ENCODE measurements at places on chromosomes 12 and 14.

DNA sequence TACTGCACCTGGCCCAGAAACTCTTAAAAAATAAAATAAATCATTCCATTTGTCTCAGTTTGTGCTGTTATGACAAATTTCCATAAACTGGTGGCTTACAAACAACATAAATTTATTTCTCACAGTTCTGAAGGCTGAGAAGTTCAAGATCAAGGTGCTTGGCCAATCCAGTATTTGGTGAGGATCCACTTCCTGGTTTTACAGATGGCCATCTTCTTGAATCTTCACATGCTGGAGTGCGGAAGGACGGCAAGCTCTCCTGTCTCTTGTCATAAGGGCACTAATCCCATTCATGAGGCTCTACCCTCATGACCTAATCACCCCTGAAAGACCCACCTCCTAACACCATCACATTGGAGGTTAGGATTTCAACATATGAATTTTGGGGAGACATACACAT is 29.9 kb upstream of the MYBPC1 start:
- no peak for DNase-seq

DNA sequence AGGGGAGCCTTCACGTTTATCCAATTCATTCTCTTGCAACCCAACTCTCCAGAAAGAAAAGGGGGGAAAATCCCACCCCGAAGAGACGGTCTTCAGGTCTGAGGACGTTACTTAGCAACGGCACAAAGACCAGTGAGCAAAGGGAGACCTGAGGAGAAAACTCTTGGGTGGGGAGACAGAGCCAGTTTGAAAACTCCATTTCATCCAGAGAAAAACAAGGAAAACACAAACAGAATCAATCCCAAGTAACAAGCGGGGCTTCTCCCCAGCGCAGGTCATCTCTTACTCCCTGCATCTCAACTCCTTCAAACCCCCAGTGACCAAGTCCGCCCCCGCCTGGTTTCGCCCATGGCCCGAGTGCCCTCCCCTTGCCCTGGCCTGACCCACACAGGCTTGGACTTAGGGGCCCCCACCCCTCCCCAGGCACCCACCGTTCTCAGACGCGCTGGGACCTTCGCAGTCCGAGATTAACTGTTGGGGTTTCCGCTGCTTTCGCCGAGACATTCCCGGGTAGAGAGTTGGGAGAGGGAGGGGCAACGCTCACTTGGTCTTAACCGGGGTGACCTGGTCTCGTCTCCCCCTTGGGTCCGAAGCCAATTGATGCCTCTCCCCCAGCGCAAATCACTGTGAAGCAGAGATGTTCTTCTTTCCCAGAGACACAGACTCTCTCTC is 10.4 kb upstream of the SALL2 start:
- DNase-seq: no peak

DNA sequence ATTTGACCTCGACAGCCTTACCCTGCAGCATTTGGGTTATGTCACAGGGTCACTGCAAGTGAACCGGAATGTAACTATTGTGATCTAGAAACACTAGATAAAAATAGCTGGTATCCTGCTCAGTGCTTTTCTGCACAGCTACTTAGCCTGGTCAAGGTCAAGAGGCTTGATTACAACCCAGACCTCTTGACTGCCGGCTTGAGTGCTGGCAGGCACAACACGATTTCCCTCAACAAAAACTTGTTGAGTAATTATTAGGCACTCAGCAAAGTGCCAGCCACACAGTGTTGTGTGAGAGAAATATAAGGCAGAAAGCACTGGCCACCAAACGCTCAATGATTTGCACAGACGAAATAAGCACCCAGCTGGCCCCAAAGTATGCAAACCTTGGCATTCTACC is 156.7 kb downstream of the NUAK1 start:
- no peak for DNase-seq

DNA sequence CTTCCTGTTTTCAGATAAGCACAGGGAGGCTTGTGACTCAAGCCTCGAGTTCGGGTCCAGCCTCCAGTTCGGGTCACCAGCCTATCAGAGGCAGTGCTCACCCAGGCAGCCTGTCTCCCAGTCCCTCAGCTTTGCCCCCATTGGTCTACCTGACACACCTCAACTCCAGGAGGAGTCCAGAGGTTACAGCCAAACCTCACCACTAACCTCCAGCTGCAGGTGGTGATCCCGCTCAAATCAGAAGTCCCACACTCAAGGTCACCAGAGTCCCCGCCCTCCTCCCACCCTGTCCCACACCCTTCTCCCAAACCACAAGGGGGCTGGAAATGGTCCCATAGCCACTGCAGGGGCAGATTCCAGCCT is 42.1 kb downstream of the KDM2B start:
- no peak for DNase-seq

DNA sequence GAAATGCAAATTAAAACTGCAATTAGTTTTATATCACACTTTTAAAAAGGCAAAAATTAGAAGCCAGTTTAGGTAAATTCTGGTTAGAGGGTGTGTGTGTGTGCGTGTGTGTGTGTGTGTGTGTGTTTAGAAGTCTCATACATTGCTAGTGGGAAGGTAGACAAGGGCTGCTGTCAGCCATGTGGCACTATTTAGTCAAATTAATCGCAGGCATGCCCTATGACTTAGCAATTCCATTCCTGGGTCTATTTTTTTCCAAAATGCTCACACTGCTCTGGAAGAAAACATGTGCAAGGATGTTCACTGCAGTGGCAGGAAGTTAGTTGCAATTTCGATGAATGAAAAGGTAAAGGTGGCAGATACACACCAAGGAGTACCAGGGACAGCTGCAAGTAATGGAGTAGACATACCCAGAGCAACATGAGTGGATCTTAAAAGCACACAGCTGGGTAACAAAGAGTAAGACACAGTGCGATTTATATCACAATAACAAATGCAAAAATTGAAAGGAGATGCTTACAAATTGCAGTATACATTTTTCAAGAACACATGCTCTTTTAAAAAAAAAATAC is 11.6 kb downstream of the CAPZA3 start:
- no peak for DNase-seq

- DNase-seq: no peak
Observed at GRCh38 chr12:2347137-2347843, 294.5 kb downstream of the CACNA1C start.

- no peak for DNase-seq
Observed at GRCh38 chr14:21558703-21559170, 21.1 kb downstream of the OR10G3 start.

GRCh38 chr12:112422531-112422930 is 3.8 kb downstream of the PTPN11 start:
- DNase-seq: no peak

DNA sequence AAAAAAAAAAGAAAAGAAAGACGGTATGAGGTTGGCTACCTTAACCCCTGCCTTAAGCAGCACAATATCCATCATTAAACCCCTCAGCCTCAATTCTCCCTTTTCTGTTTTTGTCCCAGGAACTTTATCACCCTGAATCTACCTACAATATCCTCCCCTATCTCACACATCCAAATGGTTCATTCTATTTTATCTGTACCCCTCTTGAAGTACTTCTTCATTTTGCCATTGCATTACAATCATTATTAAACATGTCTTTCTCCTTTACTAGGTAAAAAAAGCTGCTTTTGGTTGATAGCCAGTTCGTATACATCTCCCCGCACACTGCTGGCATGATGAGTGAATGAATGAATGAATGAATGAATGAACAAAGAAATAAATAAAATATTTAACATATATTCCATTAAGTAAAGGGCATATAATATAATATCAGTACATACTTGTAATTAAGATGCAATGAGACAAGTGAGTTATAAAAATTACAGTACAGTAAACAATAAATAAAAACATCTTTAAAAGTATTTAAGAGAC is 364 bp upstream of the GPR65 start:
- DNase-seq: no peak

Measured in GM20000 (cell line).